ENCODE measurements at places on chromosomes 16 and 17. TPM values are rescaled to one million over a fixed set of nuclear protein-coding genes. Genes with fewer than 3 reads are reported as not detected.

Gene AATK
- 0.42 TPM for total RNA-seq

GRCh38 chr17:82241183-82241925, 12.5 kb downstream of the SLC16A3 start:
- peak overlapping the region; percentile 71 for H3K27ac ChIP-seq
- peaks cover 32% of the 10 kb centered on the region for H3K4me1 ChIP-seq
- no peak for DNase-seq

DNA sequence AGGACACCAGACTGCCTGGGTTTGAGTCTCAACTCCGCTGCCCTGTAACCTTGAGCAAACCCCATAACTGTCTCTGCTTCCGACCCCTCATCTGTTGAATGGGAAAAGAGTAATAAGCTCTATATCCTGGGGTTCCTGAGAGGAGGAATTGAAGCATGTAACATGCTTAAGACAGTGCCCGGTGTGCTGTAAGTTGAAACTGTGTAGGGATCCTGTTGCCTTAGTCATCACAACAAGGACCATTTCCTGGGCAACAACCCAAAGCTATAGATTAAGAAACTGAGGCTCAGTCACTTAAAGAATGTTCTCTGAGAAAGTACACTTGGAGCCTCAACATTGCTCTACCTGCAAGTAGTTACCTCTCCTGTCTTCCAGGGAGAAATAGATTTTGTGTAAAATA, 23.0 kb downstream of the CDH13 start:
- peaks cover 58% of the 10 kb centered on the region for H3K4me1 ChIP-seq
- H3K27me3 ChIP-seq = peaks cover 9% of the 10 kb centered on the region
- no peak overlapping the region for H3K27ac ChIP-seq

Gene CTRL
- total RNA-seq = 12.6 TPM

DNA sequence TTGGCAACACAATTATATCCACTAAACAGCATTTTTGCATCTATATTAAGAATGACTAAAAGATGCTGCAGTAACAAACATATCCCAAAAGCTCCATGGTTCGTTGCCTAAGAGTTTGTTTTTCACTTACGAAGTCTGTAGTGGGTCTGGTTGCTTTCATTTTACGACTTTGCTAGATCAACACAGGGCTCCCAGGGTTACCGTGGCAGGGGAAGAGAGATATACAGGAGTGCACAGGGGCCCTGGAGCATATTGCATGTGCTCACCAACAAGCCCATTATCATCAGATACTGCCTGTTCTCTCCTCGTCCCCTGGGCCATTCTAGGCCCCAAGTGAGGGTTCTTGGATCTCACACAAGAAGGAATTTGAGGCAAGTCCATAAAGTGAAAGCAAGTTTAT, 3.1 kb upstream of the MMP2 start:
- no peak overlapping the region for H3K4me3 ChIP-seq
- H3K4me1 ChIP-seq = peaks cover 2% of the 10 kb centered on the region
- no peak for DNase-seq
- H3K27me3 ChIP-seq = peaks cover 33% of the 10 kb centered on the region
- no peaks in the 10 kb centered on the region for H3K36me3 ChIP-seq
- H3K27ac ChIP-seq = no peak overlapping the region

GRCh38 chr16:23597003-23597756, 1.1 kb upstream of the NDUFAB1 start:
- peak overlapping the region; percentile 29 for H3K4me3 ChIP-seq
- peaks cover 10% of the 10 kb centered on the region for H3K4me1 ChIP-seq
- peaks cover 28% of the 10 kb centered on the region for H3K36me3 ChIP-seq
- no peak for DNase-seq
- H3K27me3 ChIP-seq = no peaks in the 10 kb centered on the region
- peak overlapping the region; percentile 73 for H3K27ac ChIP-seq

- H3K36me3 ChIP-seq = peaks cover 88% of the 10 kb centered on the region
- peaks cover 33% of the 10 kb centered on the region for H3K4me1 ChIP-seq
- no peak overlapping the region for H3K27ac ChIP-seq
- DNase-seq = no peak
- H3K4me3 ChIP-seq = no peak overlapping the region
These were observed 54.0 kb downstream of the DUSP14 start for GRCh38 chr17:37543637-37544052.

DNA sequence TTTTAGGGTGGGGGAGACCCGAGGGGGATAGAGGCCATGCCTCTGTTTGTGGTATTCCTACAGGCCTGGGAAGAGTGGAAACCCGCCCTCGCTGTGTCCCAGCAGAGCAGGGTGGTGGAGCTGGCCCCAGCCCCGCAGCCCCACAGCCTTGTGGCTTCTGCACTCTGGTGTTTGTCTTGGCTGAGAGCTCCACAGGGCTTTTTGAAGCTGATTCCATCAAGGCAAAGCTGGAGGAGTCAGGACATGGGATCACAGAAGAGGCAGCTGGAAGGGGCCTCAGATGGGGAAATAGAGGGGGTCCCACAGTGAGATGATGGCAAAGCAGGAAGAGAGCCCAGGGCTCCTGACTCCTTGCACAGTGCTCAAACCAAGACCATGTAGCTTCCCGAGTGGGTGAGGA, 5.0 kb upstream of the WFIKKN2 start:
- no peak for DNase-seq
- H3K36me3 ChIP-seq = no peaks in the 10 kb centered on the region
- H3K4me3 ChIP-seq = no peak overlapping the region
- no peaks in the 10 kb centered on the region for H3K4me1 ChIP-seq

Data from naive thymus-derived CD8-positive, alpha-beta T cell (primary cell).